ENCODE measurements at places on chromosomes 11 and 22.

DNA sequence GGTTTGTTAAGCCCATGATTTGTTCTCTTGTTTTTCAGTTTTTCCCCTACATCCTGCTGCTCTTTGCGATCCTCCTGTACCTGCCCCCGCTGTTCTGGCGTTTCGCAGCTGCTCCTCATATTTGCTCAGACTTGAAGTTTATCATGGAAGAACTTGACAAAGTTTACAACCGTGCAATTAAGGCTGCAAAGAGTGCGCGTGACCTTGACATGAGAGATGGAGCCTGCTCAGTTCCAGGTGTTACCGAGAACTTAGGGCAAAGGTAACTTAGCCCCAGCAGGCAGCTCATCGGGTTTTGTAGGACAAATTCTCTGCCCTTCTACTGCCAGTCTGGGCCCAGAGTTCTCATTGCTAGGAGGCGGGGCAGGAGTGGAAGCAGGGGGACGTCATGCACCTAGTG is 49.7 kb downstream of the PANX1 start:
- DNase-seq: no peak

DNA sequence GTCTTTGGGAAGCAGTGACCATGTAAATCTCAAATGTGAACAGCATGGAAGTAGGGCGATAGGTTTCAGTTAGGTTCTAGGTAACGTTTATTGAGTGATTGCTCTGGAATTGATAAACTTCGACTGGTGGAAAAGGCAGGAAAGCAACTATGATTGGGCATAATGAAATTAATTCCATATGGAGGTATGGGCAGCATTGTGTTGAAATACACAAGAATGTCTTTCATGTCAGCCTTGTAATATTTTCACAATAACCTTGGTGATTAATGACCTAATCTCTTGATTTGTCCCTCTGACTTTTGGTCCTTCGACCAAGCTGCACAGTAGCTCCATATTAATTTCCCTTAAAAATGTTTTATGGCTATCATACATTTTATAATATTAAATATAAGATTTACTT is 2.8 kb downstream of the CEP57 start:
- no peak for DNase-seq

DNA sequence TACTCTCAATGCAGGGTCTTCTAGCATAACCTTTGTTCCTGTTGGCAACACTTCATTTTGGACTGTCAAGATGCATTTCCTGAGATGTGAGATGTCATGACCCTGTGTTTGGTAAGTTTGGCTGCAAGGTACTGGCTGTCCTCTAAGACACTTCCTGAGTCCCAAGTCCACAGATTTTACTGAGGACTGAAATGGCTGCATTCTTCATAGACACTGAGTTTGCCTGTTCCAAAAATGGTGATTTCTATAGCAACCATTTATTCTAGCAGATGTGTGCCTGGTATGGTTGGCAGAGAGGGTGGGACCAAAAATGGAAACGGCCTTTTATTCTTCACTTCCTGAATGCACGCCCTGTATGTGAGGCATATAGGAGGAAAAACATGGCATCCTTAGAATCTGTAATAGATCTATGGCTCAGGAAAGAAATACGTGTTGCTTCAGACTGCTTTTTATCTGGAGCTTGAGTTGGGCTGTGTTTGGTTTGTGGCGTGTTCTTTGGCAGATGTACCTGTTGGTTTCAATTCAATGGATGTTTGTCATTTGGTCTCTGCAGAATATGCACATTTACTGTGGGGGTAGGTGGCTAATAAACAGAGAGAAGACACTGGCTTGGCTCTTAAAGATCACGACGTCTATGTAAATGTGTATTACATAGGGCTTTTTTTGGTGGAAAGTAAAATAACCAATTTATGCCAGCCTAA is 62.4 kb downstream of the ZBTB16 start:
- DNase-seq: no peak

GRCh38 chr11:46162700-46163099 is 41.4 kb upstream of the PHF21A start:
- no peak for DNase-seq

GRCh38 chr22:37503850-37504249 is 15.4 kb downstream of the CARD10 start:
- no peak for DNase-seq

GRCh38 chr11:117600234-117600783 is 196.7 kb downstream of the DSCAML1 start:
- no peak for DNase-seq

GRCh38 chr22:24585461-24585860 is 7.4 kb downstream of the LRRC75B start:
- no peak for DNase-seq

DNA sequence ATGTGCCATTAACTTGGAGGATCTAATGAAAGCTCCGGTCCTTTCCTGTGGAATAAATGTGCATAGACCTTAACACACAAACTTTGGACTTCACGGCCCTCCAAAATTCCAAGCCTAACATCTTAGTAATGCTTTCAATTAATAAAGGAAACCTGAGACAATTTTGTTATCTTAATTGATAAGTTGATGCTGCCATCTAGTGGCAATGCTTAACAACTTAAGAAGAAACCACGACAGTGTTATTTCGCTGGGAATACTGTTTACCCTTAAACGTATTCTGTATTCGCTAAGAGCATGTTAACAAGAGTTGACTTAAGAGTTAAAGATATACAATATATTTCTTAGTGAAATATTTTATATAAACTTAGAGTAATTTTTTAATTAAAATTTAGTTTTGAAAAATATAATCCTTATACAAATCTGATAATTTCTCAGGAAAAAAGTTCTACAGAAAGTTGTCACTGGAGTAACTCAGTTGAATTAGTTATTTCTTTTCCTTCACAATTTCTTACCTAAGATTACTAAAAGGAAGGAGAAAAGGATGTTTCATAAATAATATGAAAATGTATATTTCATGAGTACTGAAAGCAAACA is 35.0 kb upstream of the OR9G4 start:
- peak; percentile 11 for DNase-seq

DNA sequence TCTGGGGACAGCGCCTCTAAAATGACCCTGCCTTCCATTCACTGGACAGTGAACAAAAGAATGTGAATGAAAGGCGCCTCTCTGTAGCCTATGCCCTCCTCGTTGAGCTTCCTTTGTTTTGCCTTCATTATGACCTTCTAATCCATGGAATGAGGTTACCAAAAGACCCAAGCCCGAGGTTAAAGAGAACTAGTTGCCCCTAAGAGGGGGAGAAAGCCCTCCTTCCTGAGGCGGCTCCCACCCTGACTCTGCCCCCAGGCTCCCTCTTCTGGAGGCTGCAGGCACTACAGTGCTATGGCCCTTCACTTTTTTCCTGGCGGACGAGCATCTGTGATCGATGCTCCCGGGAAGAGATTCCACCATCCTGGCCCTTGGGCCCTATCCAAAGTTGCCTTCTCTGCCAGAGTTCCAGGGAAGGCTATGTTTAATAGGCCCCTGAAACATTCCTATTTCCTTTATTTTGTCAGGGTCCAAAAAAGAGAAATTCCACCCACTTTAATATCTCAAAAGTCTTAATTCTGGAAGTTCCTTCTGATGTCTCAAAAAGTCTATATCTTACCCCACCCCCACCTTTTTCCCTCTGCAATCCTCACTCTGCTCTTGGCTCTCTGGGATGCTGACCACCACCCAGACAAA is 147.3 kb downstream of the FEZ1 start:
- DNase-seq: no peak

DNA sequence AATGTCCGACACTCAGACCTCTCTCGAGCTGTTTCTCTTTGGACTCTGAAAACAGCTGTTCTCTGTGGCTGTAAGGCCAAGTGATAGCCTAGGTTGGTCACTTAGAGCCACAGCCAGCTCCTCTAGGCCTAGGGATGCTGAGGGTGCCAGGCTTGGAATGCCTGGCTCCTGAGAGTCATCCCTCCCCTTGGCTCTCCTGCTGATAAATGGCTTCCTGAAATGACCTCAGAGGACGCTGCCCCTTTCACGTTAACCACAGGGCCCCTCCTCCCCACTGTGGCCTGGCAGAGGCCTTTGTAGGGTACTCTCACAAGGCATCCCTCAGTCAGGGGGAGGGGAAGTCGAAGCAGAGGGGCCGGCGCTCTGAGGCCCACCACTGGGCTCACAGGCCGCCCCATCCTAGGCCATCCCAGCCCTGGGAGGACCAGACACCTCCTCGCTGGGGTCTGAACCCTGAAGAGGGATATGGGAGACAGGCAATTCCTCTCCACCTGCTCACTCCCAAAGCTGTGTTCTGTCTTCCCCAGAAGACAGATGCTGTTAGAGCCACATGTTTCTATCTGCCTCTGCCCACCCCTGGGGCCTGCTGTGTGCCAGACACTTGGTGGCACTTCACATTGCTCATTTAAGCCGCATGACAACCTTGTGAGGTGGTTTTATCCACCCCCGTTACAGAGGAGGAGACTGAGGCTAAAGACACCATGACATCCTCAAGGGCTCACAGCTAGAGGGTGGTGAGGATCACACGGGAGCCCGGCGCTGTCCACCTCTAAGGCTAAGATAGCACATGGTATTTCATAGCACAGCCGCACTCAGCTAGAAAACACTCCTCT is 50.9 kb downstream of the ARFGAP3 start:
- no peak for DNase-seq

DNA sequence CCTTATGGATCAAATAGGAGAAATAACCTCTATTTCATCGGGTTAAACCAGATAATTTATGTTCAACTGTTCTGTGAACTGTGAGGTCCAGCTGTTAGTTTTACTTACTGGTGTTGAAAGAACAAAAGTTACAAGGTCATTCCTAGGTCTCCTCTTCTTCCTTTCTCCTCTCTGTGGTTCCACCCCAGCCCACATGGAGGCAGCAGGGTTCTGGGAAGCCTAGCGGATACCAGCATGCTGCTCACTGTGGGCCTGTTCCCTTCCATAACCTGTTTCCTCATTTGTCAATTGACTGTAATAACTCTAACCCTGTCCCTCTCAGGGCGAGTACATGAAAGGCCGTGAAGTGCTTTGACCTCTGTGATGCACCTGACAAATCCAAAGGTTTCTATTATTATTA is 27.8 kb downstream of the RELT start:
- DNase-seq: no peak

DNA sequence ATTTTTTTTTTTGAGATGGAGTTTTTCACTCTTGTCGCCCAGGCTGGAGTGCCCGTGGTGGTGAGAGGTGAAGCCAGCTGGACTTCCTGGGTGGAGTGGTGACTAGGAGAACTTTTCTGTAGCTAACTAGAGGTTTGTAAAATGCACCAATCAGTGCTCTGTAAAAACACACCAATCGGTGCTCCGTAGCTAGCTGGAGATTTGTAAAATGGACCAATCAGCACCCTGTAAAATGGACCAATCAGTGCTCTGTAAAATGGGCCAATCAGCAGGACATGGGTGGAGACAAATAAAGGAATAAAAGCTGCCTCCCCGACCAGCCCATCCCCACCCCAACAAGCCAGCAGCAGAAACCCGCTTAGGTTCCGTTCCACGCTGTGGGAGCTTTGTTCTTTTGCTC is 4.4 kb upstream of the RAPSN start:
- DNase-seq: no peak

DNA sequence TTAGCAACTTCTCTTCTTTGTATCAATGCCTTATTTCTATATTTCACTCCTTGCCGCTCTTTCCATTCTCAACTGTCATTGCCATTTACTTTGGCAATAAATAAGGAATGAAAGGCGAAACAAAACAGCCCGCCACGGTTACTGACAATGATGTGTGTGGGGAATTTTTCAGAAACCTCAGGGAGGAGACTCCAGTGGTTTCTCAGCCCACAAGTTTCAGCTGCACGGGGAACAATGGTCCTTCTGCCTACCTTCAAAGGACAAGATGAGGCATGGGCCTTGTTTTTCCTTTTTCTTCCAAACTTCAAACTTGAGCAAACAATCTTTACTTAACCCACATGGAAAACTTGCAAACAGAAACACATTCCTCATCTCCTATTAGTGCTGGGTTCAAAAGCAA is 409.4 kb downstream of the METTL15 start:
- no peak for DNase-seq

GRCh38 chr11:94583866-94584500 is 16.8 kb downstream of the PIWIL4 start:
- DNase-seq: no peak

- DNase-seq: no peak
These were observed 126.9 kb upstream of the NCAM1 start for GRCh38 chr11:112834277-112834755.

DNA sequence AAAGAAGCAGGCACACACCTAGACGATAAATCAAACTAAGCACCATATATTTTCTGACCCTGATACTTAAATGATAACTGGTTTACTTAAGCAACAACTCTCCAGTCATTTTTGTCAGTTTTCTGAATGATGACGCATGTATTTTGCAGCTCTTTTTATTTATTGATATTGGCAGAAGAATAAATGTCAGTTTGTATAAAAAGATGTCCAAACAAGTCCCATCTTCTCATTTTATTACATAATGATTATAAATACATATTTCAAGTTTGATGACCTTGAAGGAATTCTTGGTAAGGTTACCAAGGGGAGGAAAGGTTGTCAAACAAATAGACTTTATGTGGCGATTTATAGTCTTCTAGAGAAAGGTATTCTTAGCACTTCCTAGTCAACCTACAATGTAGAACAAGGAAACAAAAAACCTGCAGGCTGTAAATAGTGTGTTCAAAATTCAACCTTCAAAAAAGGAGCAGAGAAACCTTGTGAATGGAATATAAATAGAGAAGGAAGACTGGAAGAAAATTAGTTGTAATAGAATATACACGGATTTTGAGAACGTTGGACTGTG is 190.7 kb downstream of the JRKL start:
- no peak for DNase-seq

- no peak for DNase-seq
These were observed 1.8 kb upstream of the GDPD4 start for GRCh38 chr11:77303328-77303727.

GRCh38 chr11:128552783-128553661 is 34.3 kb downstream of the ETS1 start:
- DNase-seq: peak; percentile 88

- no peak for DNase-seq
These were observed 157.9 kb upstream of the SORL1-AS1 start for GRCh38 chr11:121610706-121611105.

DNA sequence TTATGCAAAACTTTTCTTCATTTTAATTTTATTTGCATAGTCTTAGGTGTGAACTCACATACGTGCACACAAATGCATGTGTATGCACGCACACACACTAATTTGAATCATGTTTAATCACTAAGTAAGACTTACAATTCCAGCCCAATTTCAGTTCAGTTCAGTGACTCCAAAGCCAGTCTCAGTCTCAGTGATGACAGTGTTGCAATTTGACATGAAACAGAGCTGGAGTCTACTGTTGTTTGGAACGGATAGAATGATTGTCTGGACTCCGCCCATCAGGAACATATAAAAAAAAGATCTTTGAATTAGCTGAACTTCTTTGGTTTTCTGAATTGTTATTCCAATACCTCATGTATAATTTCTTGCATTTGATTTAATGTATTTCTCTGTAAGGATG is 14.9 kb upstream of the OR51S1 start:
- no peak for DNase-seq

Data from AG09319 (cell line).